LHCN-M2 (cell line): ENCODE measurements at places on chromosomes 5 and 9. TPM values are rescaled to one million over a fixed set of nuclear protein-coding genes. Genes with fewer than 3 reads are reported as not detected.

EMB gene
- total RNA-seq, result 48.6 and 56.6 TPM in 2 replicates

SLCO4C1 gene
- total RNA-seq, result not detected in 2 replicates

DNM1 gene
- 0.17 TPM in 1 of 2 replicates, not detected in the other for total RNA-seq

PRRT1B gene
- not detected in 2 replicates for total RNA-seq

SARDH gene
- 52.5 and 54.8 TPM in 2 replicates for total RNA-seq

LIFR gene
- total RNA-seq, result 16.6 and 20.4 TPM in 2 replicates

CYLC2 gene
- total RNA-seq, result not detected in 2 replicates

RFX3 gene
- 2.0 and 2.5 TPM in 2 replicates for total RNA-seq

TEX48 gene
- total RNA-seq, result not detected in 2 replicates

COL5A1 gene
- 36.4 and 56.0 TPM in 2 replicates for total RNA-seq

PCDHA9 gene
- 0.06 TPM in 1 of 2 replicates, not detected in the other for total RNA-seq

IARS1 gene
- 179 and 183 TPM in 2 replicates for total RNA-seq

CD72 gene
- 1.2 and 1.4 TPM in 2 replicates for total RNA-seq

HMMR gene
- 110 and 127 TPM in 2 replicates for total RNA-seq

EDIL3 gene
- 56.0 and 58.7 TPM in 2 replicates for total RNA-seq

CCDC180 gene
- total RNA-seq, result not detected in 2 replicates

TRAF1 gene
- total RNA-seq, result 0.90 and 0.98 TPM in 2 replicates

TRIO gene
- 168 and 195 TPM in 2 replicates for total RNA-seq

HMCN2 gene
- 12.1 and 15.7 TPM in 2 replicates for total RNA-seq

SLC6A3 gene
- total RNA-seq, result not detected in 2 replicates

LCN9 gene
- total RNA-seq, result not detected in 2 replicates

LRRC19 gene
- total RNA-seq, result not detected in 2 replicates

MUSK gene
- 44.7 and 71.1 TPM in 2 replicates for total RNA-seq
